Stimulated activated CD8-positive, alpha-beta memory T cell treated with anti-CD3 and anti-CD28 coated beads, Interleukin-2, amount 100 ng/mL, for 1 hour (primary cell): ENCODE measurements at places on chromosomes 11 and 22.

DNA sequence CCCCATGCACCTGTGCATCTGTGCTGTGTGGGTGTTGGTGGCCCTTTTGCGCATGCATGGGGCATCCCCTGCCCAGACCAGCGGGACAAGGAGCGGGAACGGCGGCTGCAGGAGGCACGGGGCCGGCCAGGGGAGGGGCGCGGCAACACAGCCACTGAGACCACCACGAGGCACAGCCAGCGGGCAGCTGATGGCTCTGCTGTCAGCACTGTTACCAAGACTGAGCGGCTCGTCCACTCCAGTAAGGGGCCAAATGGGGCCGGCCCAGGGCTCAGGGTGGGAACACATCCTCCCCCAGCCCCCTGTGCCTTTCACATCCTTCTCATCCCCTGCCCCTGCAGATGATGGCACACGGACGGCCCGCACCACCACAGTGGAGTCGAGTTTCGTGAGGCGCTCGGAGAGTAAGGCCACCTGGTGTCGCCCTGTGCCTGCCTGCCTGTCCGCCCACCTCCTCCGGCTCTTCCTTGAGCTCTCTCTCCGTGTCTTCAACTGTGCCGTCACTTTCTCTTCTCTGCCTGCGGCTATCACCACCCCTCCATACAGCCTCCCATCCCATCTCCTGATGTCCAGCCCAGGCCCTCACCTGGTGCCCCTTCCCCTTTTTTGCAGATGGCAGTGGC, 10.6 kb downstream of the SELENOM start:
- no peak for DNase-seq

DNA sequence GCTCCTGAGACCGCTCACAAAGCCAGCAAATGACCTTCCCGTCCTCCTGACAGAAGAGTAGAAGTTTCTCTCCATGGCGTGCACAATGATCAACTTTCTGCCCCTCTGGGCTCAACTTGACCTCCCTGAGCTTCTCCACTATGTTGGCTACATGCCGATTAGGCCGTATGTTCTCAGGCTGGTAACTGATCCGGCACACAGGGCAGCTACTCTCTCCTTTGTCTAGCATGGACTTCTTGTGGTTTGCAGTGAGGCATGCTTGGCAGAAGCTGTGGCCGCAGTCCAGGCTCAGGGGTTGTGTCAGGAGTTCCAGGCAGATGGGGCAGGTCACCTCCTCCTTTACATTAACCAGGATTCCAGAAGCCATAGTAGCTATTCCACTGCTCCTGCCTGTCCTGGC, 5.1 kb downstream of the TRIM5 start:
- DNase-seq: no peak

DNA sequence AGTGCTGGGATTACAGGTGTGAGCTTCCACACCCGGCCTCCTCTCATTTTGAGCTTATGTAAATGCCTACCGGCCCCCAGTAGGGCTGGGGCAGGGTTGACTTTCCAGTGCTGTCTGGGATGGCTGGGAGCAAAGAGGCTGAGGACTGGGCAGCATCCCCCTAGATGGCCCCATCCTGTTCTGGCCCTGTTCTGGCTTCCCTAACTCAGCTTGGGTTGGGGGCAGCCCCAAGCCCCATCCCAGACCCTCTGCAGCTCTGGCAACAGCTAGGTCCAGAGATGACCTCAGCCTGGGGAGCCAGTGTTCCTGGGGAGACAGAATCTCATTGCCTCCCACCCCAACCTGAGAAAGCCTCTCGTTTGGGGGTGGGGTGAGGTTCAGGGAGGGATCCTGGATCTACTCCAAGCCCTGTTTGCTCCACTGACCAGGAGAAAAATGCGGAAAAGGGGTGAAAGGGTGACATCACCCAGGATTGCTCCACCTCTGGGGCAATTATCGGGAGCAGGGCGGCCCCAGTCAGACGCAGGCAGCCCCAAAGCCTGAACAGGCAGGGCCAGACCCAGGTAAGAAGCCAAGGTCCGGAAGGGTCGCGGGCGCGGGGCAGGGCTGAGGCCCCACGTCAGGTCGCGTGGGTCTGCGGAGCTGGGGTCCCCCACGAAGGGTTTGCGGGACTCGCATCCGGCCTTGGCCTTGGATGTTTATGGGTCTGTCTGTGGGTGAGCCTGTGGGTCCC, at the start of gene PNPLA2:
Gene PNPLA2 (plus strand): TSS at position 519 of the 733 bp plus-strand sequence. CDS start 805 bp downstream, outside the sequence.
- no peak for DNase-seq

DNA sequence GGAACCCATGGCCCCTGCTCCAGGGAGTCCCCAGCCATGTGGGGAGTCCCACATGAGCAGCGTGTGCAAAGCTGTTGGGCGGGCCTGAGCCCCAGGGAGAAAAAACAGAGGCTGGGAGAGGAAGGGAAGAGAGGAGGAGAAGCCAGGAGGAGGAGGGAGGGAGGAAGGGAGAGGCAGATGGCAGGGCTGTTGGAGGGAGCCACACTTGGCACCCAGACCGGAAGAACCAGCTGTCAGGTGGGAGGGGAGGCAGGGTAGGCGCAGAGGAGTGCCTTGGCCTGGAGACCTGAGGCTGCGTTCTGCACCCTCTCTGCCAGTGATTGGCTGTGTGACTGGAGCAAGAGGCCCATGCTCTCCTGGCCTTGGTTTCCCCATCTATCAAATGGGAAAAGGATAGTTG, 6.7 kb downstream of the SYNGR1 start:
- no peak for DNase-seq

GRCh38 chr22:37448516-37449127, 21.3 kb upstream of the ELFN2 start:
- no peak for DNase-seq

DNA sequence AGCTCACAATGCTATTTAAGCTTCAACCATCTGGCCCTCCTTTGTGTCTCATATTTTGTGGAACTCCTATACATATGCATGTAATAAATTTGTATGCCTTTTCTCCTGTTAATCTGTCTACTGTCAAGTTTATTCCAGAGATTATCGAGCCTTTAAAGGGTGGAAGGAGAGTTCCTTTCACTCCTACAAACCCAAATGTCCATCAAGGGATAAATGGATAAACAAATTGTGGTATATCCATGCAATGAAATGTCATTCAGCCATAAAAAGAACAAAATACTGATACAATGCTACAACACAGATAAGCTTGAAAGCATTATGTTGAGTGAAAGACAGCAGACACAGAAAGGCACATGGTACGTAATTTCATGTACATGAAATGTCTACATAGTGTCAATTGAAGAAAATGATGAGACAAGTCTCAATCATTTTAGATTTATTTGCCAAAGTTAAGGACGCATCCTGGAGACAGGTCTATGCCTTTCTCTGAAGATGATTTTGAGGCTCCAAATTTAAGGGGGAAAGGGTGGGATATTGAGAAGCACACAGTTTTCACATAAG, 17.7 kb upstream of the FEZ1 start:
- no peak for DNase-seq

- DNase-seq: no peak
Observed at GRCh38 chr11:102346456-102346747, 612 bp upstream of the BIRC2 start.

- no peak for DNase-seq
Observed at GRCh38 chr11:95429376-95429907, 198.4 kb upstream of the SESN3 start.

- DNase-seq: no peak
Observed at GRCh38 chr11:43962383-43963278, 20.2 kb downstream of the C11orf96 start.

- no peak for DNase-seq
Observed at GRCh38 chr11:62981743-62982142, 3.0 kb downstream of the SLC22A6 start.

- no peak for DNase-seq
Observed at GRCh38 chr22:17847360-17848078, 73.2 kb upstream of the BID start.

GRCh38 chr11:30585892-30586250, 282 bp downstream of the MPPED2 start:
- DNase-seq: no peak

GRCh38 chr11:44263738-44264437, 46.1 kb downstream of the ALX4 start:
- no peak for DNase-seq

DNA sequence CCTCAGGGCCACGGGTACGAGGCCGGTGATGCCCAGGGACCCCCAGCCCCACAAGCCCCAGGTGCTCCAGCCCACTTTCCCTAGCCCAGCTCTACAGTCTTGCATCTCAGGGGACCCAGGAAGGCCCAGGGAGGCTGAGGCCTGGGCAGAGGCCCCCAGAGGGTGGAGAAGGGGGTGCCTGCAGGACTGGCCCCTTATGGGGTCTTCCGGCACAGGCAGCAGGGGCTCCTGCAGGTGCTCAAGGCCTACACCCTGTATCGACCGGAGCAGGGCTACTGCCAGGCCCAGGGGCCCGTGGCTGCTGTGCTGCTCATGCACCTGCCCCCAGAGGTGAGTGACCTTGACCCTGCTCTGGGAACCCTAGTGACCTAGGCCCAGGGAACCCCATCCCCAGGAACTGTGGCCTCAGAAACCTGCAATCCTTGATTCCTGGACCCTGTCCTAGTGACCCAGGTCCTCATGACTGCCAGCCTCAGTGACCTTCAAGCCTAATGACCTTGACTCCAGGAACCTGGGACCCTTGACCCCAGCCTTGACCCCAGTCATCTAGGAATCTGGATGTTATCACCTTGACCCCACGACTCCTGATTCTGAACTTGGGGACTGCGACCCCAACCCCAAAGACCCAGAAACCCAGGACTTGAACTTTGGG, 1.9 kb downstream of the TBC1D10C start:
- DNase-seq: no peak

GRCh38 chr11:134578807-134579723, 167.0 kb upstream of the B3GAT1 start:
- no peak for DNase-seq

DNA sequence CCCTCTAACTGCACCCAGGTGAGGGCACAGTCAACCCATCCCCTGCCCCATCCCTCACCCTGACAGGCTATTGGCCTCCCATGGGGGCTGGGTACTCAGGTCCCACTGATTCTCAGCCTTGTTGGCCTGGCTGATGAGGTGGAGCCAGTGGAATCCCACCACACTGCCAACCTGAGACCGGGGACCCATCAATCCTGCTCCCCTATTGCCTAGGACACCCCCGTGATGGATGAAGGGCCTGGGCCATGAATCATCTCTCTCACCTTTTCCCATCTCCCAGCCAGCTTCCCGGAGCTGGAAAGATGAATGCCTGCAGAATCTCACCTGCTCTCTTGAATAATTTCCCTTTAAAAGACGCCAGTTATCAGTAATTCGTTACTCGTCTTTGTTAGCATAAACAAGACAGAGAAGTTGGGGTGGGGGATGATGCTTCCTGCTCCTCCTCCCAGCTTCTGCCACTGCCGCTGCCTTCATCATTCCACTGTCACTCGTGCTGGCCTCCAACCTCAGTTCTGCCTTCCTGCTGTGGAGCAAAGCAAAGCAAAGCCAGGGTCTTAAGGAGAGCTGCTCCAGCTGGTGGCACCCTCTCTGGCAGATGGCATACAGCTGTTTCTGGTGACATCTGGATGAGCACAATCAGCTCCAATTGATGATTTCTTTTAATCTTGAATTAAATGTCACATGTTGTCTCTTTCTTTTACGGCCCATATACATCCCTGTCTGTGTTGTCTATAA, 204.0 kb upstream of the NECTIN1 start:
- no peak for DNase-seq

DNA sequence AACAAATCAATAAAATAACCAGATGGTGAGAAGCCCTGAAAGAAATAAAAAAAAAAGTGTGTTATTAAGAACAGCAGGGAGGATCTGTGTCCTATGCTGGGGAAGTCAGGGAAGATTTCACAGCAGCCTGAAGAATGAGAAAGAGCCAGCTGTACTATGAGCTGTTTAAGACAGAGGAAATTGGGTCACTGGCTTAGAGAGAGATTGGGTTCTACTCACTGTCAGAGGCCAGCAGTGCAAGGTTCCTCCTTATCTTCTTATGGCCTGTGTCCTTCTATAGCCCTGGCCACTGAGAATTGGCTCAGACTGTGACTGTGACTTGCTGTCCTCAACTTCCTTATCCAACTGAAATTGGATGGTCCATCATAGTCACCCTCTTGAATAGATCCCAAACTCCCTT, 54.8 kb upstream of the FDX1 start:
- no peak for DNase-seq
